ENCODE measurements at places on chromosomes 11 and 22. TPM values are rescaled to one million over a fixed set of nuclear protein-coding genes. Genes with fewer than 3 reads are reported as not detected.

The RFPL1 gene
- not detected for total RNA-seq

The MIOX gene
- total RNA-seq, result not detected

The LRRC10B gene
- not detected for total RNA-seq

The BIRC3 gene
- total RNA-seq, result 0.72 TPM

The COMMD9 gene
- 47.1 TPM for total RNA-seq

The LGR4 gene
- 8.6 TPM for total RNA-seq

The CFAP300 gene
- total RNA-seq, result 16.8 TPM

The C11orf86 gene
- not detected for total RNA-seq

The CASP12 gene
- not detected for total RNA-seq

The MN1 gene
- total RNA-seq, result 4.0 TPM

The HPX gene
- not detected for total RNA-seq

The OLFML1 gene
- total RNA-seq, result 0.39 TPM

The CLNS1A gene
- 95.9 TPM for total RNA-seq

The DLG2 gene
- 1.6 TPM for total RNA-seq

The DCPS gene
- 22.1 TPM for total RNA-seq

The P2RX6 gene
- total RNA-seq, result 2.1 TPM

The CARD16 gene
- 29.6 TPM for total RNA-seq

The SEZ6L gene
- not detected for total RNA-seq

The CLTCL1 gene
- total RNA-seq, result 6.2 TPM

The TXN2 gene
- 77.4 TPM for total RNA-seq

The PAMR1 gene
- 22.2 TPM for total RNA-seq

The HSPB2 gene
- total RNA-seq, result 0.26 TPM

The ATF4 gene
- total RNA-seq, result 358 TPM

The ISX gene
- total RNA-seq, result not detected

The PVALB gene
- total RNA-seq, result not detected

The SHISA8 gene
- not detected for total RNA-seq

The ACAD8 gene
- total RNA-seq, result 20.0 TPM

The TMPRSS4 gene
- not detected for total RNA-seq

The ACR gene
- not detected for total RNA-seq

The UPB1 gene
- 0.13 TPM for total RNA-seq
